ENCODE measurements at places on chromosomes 7 and 10.

- no peak for DNase-seq
Measured at GRCh38 chr7:46810986-46811385, 770.9 kb downstream of the TNS3 start.

- DNase-seq: no peak
Measured at GRCh38 chr7:122983261-122983660, 12.2 kb downstream of the TAS2R16 start.

GRCh38 chr10:61989995-61990760 lies 88.7 kb downstream of the ARID5B start:
- no peak for DNase-seq

DNA sequence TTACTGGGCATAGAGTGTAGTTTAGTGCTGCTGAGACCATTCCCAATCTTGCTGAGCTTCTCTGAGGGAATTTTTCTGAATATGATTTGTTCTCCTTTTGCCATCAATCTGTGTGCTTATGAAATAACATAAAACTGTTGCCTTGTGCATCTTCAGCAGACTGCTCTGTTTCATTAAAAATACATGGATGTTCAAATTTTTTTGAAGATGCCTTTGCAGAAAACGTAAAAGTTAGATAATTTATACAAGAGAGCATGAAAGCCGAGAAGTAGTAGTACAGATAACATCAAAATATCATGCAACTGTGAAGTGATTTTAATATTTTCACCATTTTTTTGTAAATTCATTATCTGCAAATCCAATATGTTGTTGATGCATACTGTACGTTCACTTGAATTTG lies 174.7 kb upstream of the CSTF2T start:
- DNase-seq: no peak

DNA sequence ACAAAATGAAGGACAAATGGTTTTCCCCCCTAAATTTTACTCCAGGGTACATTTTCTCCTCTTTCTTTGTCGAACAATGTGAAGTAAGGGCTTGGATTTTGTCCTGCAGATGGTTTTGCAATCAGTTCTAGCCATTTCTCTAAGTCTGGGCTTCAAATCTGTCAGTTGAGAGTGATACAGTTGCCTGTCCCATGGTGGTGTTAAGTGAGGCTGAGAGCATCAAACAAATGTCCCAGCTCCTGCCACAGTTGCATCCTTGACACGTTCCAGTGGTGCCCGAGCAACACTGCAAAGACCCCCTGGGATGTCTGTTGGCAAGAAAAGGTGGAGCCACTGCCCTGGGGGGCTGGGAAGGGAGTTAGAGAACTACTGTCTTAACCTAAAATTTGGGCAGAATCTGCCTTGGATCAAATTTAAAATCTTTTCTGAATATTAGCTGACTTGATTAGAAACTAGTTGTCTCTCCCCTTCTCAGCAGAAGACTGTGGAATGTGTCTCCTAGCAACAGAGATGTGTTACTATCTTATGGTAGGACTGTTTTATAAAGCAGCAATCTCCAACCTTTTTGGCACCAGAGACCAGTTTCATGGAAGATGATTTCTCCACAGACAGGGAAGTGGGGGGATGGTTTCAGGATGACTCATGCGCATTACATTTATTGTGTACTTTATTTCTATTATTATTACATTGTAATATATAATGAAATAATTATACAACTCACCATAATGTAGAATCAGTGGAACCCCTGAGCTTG lies 102.0 kb upstream of the STEAP1B start:
- no peak for DNase-seq

GRCh38 chr10:117365612-117366011 lies 9.6 kb downstream of the PDZD8 start:
- no peak for DNase-seq

- DNase-seq: no peak
Measured at GRCh38 chr10:103580430-103580829, 86.9 kb downstream of the NEURL1 start.

- DNase-seq: peak; percentile 80
Measured at GRCh38 chr7:2258661-2259365, 16.8 kb downstream of the NUDT1 start.

DNA sequence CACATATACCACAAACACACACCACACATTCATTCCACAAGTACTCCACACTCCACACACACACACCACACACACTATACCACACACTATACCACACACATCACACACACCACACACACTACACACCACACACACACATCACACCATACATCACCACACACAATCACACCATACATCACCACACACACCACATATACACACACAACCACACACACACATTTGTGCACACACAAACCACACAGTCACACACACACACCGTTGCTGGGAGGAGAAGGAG lies 112.8 kb downstream of the PTPN20 start:
- no peak for DNase-seq

DNA sequence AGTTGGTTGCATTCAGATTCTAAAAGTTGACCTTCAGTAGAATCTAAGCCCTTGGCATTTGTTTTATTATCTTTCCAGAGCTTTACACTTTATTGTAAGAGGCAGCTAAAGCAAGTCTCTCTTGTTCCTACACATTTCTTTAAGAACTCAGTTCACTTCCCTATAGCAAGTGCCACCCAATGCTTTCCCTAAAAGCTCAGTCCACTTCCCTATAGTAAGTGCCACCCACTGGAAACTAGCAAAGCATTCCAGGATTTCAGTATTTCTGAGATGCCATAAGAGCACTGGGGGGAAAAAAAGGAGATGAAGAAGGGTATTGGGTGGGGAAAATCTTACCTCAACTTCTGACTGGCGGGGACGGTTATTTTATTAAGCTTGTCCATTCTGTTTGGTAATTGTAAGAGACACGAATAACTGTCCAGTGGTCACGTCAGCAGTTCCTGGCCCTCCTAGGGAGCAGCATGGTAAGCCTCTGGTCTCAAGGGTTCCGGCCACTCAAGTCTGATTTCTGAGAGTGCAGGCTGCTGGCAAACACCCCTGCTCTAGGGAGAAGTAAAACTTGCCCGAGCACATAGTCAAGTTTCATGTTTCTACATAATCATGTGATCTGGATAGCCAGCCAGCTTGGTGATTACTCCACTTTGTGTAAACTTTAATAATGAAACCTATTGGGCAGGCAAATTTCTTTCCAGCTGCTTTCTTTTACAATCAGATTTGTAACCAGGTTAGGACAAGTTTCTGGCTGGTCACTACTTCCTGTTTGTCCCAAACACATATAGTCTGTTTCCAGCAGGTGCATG lies at the start of gene BLNK:
TSS of gene BLNK (minus strand) at position 554 of the 800 bp plus-strand sequence. CDS start at position 383, 171 bp downstream.
- peak; percentile 27 for DNase-seq

- no peak for DNase-seq
Measured at GRCh38 chr7:157620616-157621015, 283.8 kb downstream of the DNAJB6 start.

- no peak for DNase-seq
Measured at GRCh38 chr10:955127-955819, 23.8 kb upstream of the LARP4B start.

DNA sequence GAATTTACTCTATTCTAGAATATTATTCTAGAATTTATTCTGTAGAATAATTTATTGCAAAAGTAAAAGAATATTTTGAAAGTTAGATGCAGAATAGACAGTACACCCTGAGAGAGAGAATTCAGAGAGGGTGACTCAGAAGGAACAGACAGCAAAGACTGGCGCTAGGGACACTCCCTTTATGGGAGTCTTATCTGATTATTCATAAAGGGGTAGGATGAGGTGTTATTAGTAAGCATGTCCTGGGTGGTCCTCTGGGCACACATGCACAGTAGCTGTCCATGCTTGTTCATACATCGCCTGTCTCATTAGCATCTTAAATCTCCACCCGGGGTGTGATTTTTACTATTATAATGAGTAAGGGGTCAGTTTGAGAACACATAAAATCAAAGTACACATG lies 100.1 kb downstream of the XPNPEP1 start:
- no peak for DNase-seq

- peak; percentile 73 for DNase-seq
Measured at GRCh38 chr7:55255496-55256445, 109.4 kb upstream of the LANCL2 start.

DNA sequence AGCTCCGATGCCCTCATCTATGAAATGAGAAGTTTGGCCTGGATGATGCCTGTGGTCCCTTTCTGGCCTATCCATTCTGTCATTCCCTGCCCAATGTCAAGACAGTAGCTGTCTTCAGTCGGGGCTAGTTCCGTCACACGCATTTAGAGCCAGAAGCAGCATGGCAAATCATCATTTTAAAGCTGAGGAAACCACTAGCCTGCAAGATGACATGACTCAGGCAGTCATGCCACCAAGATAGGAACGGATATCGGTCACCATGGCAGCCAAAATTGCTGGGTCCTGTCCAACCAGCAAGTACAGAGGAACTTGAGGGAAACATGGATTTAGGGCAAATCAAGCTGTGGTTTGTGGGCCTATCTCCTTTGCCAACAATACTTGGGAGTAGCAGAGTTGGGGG lies 64.5 kb upstream of the MRLN start:
- DNase-seq: no peak

- no peak for DNase-seq
Measured at GRCh38 chr10:124267231-124267885, 151.4 kb downstream of the OAT start.

DNA sequence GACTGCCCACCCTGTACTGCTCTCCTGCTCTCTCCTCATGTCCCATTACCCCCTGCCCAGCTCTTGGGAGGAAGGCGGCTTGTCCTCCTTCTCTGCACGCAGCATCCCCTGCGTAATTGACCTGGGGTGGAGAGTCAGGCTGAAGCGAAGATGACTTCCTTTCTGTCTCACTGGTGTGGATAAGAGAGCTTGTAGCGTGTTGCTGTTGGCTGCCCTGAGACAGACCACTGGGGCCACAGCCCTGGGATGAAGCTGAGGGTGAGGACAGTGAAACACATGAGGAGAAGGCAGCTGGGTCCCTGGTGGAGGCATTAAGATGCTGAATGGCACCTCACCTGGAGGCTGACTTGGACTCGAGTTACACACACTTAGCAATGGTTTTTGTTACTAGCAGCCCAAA lies 310.3 kb upstream of the ZNF32 start:
- no peak for DNase-seq

DNA sequence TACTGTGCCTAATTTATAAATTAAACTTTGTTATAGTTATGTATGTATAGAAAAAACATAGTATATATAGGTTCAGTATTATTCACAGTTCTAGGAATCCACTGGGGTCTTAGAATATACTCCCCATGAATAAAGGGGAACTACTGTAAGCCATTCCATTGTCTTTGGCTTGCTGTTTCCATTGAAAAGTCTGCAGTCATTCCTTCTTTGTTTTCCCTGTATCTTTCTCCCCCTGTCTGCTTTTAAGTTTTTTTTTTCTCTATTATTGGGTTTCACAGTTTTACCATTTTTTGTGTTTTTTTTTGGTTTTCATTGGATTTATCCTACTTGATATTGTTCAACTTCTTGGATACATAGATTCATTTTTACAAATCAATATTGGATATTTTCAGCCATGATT lies 6.7 kb upstream of the PNLIP start:
- DNase-seq: no peak

GRCh38 chr10:124732931-124733570 lies 11.1 kb downstream of the FAM53B start:
- DNase-seq: peak; percentile 55

DNA sequence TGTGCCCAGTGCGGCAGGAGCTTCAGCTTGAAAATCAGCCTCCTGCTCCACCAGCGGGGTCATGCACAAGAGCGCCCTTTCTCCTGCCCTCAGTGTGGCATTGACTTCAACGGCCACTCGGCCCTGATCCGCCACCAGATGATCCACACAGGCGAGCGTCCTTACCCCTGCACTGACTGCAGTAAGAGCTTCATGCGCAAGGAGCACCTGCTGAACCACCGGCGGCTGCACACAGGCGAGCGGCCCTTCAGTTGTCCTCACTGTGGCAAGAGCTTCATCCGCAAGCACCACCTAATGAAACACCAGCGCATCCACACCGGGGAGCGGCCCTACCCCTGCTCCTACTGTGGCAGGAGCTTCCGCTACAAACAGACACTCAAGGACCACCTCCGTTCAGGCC lies 16.1 kb upstream of the ZNF282 start:
- DNase-seq: no peak

DNA sequence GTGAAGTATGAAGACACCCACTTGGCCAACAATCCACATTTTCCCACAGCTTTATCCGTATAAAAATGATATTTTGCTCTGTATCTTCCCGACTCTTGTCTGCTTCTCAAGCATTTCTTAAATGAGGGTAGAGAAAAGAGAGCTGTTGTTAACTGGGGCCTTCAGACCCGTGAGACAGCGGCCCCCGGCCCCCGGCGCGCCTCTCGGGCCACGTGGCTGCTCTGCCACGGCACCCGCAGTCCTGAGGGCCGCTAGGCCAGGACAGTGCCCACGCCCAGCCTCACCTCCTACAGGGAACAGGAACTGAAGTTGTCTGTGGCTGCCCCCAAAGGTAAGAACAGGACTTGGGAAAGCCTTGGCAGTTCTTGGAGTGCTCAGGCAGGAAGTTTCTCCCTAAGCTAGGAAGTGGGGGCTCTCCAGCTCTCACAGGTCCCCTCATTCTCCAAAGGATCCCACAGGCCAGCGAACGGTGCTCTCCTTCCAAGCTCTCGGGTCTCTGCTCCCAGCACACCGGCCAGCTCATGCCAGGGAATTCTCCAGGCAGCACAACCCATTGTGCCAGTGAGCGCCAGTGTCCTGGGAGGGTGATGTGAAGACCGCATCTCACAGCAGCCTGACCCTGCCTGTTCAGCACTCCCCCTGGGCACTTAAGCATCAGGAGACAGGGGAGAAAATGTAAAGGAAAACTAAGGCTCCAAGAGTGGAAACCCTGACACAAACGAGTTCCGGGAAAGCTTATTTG lies 230.3 kb upstream of the PFKP start:
- no peak for DNase-seq

DNA sequence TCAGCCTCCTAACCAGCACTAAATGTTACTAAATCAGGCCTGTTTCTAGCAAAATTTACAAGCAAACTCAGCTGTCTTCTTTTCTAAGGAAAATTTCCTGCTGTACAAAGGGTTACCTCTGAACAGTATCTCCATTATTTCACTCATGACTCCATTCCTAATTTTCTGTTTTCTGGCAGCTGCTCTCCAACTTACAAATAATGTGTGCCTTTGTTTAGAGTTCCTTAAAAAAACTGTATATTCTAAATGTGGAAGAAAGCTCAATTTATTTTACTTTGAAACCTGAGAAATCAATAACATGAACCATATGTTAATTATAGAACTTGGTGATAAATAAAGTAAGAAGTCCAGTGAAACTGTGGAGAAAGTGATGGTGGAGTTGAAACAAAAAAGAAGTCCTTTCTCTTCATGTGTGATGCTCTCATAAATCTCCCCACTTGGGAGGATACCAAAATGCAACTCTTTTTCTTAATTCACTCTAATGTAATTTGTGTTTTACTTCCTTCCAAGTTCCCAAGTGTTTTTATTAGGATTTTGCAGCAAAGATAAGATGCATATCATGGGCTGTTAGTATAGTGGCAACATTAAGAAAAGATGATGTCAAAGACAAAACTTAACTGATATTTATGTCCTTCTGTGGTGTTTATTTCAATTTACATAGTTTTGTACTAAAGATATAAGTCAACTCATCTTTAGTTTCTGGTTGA lies 74.8 kb downstream of the CDK6 start:
- DNase-seq: no peak

GRCh38 chr7:132180481-132180880 lies 395.8 kb downstream of the PLXNA4 start:
- no peak for DNase-seq

Measured in GM12892 (cell line).